CD4-positive, CD25-positive, alpha-beta regulatory T cell (primary cell): ENCODE measurements at places on chromosomes 6 and 20.

GRCh38 chr6:82337688-82338257 is 25.8 kb upstream of the TPBG start:
- DNase-seq = no peak

- DNase-seq = no peak
These were observed 536.9 kb upstream of the CDH4 start for GRCh38 chr20:60715172-60715571.

- DNase-seq = no peak
These were observed 58.1 kb downstream of the ASXL1 start for GRCh38 chr20:32416206-32416605.

DNA sequence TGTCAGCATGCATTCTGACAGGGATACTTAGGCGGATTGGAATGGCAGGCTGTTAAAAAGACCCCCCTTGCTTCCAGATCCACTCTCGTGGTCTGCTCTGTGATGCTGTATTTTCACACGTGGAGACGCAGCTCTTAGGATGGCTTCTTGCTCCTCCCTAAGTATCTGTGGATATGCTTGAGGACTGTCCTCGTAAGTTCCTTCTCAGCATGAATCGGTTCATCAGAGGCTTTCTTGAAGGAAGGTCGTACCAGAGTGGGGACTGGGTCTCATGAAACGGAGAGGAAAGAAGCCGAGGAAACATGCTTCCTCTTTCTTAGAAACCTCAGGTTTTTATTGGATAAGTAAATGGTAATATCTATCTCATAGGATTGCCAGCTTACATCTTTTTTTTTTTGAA is 220.4 kb downstream of the FARS2 start:
- DNase-seq = no peak

GRCh38 chr6:16134430-16134829 is 5.5 kb downstream of the MYLIP start:
- DNase-seq = no peak

DNA sequence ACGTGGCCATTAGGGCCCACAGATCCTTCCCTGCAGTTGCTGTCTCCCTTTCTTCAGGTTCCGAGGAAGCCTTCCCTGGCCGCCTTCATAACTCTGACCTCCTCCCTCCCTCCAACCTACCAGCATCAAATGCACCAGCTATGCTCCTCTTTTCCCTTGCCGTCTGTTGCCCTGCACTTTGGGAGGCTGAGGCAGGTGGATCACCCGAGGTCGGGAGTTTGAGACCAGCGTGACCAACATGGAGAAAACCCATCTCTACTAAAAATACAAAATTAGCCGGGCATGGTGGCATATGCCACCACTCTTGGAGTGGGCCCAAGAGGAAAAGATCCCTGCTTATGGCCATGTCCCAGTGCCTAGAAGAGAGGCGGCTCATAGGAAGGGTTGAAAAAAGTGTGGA is 31.8 kb downstream of the RNASET2 start:
- DNase-seq = no peak

- no peak for DNase-seq
These were observed 71.9 kb upstream of the MLN start for GRCh38 chr6:33875696-33876095.

DNA sequence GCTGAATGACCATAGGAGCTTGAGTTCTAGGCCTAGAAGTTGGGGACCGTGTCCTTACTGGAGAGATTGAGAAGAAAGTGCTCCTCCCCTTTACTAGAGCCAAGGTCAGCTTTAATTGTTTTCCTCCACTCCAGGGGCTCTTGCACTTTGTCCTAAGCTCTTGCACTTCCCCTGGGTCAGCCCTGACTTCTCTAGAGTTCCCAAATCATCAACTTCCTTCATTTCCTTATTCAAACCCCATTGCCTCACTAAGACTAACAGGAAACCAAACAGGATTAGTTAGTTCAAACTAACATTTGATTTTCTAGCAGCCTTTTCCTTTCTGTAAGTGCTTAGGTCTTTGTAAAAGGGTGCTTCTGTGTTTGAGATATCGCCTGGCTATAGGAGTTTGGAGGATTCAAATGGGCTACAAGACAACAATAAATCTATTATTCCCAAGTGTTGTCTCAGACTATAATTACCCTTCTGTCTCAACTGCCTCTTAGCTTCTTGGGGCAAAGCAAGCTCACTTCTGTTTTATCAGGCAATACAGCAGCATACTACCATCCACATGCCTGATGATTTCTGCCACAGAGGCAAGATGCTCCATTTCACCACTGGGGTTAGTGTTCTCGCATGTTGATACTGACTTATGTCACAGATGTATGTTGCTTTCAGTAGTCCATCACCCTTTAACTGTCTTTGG is 12.8 kb upstream of the DTNBP1 start:
- no peak for DNase-seq
